Suppressor macrophage treated with lipopolysaccharide for 4 hours (primary cell): ENCODE measurements at places on chromosomes 16 and 17.

DNA sequence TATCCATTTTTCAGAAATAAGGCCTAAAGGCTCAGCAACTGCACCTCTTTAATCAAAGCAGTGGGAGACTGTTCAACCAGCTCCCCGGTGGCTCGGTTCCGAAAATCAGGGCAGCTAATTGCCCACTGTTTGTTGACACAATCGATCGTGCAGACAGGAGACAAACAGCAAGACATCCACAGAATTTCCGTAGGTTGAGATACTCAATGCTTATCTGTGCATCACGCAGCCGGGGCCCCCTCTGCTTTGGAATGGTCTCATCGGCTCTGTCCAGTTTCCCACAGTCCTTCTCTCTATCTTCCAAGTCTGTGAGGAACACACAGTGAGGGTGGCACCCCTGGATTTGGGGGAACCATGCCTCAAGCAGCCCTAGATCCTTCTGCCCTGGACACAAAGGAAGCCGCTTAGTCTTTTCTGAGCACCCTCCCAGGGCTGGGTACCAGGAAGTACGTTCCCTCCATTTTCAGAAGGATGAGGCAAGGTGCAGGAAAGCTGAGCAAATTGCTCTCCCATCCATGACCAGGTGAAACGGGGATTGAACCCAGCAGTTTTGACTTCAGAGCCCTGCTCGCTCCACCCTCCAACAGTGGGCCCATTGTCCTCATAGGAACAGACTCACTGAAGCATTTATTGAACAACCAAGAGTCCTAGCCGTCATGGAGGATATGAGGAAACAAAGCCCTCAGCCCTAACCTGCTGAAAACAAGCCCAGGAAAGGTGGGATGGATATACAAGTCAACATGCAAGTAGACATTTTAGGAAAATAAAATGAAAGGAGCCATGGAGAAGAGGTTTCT, 70.7 kb downstream of the C16orf95 start:
- DNase-seq, result no peak

- DNase-seq, result no peak
Measured at GRCh38 chr17:74663561-74663960, 40.0 kb upstream of the CD300E start.

GRCh38 chr16:58960484-58960883, 226.4 kb upstream of the GOT2 start:
- no peak for DNase-seq

GRCh38 chr16:2501946-2502895, 11.5 kb upstream of the ATP6V0C start:
- no peak for DNase-seq

- DNase-seq, result no peak
Measured at GRCh38 chr17:72222661-72223380, 102.0 kb downstream of the SOX9 start.
